Naive thymus-derived CD4-positive, alpha-beta T cell (primary cell): ENCODE measurements at places on chromosomes 5 and 9.

DNA sequence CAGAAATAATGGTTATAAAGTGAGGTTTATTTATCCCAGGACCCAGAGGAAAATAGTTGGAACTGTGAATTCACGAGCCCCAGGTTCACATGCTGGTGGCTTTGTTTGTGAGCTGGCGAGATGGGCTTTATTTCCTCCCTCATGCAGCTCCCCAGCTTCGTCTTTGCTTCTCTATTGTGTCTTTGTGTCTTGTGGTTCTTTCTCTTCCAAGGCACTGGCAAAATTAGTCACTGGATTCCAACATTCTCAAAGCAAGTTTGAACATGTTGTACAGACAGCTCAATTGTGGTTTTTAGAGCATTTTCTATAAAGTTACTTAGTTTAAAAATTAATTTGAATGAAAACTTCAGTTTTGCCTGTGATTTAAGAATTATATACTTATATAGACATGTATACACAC, 7.2 kb downstream of the NDUFS6 start:
- H3K4me3 ChIP-seq = no peak overlapping the region
- no peaks in the 10 kb centered on the region for H3K27me3 ChIP-seq
- H3K27ac ChIP-seq = no peak overlapping the region
- no peaks in the 10 kb centered on the region for H3K4me1 ChIP-seq

DNA sequence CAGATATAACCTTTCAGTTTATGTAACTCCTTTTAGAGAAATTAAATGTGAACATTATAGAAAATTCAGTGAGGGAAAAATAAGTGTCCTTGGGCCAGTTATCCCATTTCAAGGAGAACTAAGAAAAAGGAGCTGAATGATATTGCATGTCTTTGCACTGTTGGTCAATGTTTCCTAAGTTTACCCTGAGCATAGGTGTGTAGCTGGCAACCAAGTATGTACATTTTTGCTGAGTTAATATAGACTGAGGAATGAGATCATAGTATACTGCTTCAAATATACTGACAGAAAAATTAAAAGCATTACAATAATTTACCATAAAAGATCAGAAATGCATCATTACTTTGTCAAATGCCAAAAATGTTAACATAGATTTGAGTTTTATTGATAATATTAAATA, 2128.7 kb upstream of the C9orf72 start:
- H3K27me3 ChIP-seq = no peaks in the 10 kb centered on the region
- no peaks in the 10 kb centered on the region for H3K4me1 ChIP-seq
- H3K4me3 ChIP-seq = no peak overlapping the region
- no peak for DNase-seq
- no peak overlapping the region for H3K27ac ChIP-seq

DNA sequence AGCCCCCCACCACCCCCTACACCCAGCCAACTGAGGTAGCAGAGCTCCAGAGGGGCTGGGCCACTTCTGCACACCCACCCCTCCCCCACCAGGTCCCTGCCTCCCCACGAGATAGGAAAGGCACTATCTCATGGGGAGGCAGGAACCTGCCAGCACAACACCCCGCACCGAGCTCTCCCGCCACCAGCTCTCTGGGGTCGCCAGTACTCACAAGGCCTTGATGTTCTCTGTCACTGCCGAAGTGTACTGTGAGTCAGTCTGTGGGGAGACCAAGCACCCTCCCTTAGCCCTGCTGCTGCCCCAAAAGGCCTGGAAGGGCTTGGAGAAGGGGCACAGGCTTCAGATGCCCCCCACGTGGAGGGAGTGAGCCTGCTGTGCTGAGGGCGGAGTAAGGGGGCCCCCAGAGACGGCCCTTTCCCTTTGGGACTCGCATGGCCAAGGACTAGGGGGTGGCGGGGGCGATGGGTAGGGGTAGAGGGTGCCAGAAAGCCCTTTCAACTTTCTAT, 5.9 kb downstream of the MGAT4B start:
- peaks cover 31% of the 10 kb centered on the region for H3K4me1 ChIP-seq
- no peak overlapping the region for H3K27ac ChIP-seq
- no peaks in the 10 kb centered on the region for H3K27me3 ChIP-seq
- H3K36me3 ChIP-seq = no peaks in the 10 kb centered on the region
- no peak overlapping the region for H3K4me3 ChIP-seq

DNA sequence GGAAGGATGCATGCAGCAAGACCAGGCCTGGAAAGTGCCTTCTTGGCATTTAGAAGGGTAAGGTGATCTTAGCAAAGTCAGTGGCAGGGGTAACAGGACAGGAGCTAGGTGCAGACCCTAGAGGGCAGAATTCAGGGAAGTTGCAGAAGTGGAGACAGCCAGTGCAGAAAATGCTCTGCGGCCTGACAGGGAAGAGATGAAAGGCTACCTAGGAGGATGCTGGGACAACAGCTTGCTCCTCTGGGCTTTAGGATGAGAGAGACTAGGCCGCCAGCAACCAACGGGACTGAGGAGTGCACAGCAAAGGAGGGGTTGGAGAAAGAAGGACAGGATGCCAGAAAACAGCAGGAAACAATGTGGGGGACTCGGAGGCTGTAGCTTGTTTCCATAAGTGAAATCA, 219.9 kb downstream of the FSTL4 start:
- no peaks in the 10 kb centered on the region for H3K4me1 ChIP-seq
- no peaks in the 10 kb centered on the region for H3K36me3 ChIP-seq
- no peak for DNase-seq
- H3K27ac ChIP-seq = no peak overlapping the region
- H3K27me3 ChIP-seq = no peaks in the 10 kb centered on the region

GRCh38 chr5:674630-675011, 18.5 kb downstream of the TPPP start:
- no peak for DNase-seq
- H3K36me3 ChIP-seq = no peaks in the 10 kb centered on the region
- H3K27ac ChIP-seq = no peak overlapping the region
- H3K4me3 ChIP-seq = no peak overlapping the region
- peaks cover 22% of the 10 kb centered on the region for H3K4me1 ChIP-seq

GRCh38 chr5:9888501-9888901, 258.4 kb upstream of the TAS2R1 start:
- H3K27ac ChIP-seq = no peak overlapping the region
- H3K4me1 ChIP-seq = no peaks in the 10 kb centered on the region
- DNase-seq = no peak
- no peaks in the 10 kb centered on the region for H3K36me3 ChIP-seq

DNA sequence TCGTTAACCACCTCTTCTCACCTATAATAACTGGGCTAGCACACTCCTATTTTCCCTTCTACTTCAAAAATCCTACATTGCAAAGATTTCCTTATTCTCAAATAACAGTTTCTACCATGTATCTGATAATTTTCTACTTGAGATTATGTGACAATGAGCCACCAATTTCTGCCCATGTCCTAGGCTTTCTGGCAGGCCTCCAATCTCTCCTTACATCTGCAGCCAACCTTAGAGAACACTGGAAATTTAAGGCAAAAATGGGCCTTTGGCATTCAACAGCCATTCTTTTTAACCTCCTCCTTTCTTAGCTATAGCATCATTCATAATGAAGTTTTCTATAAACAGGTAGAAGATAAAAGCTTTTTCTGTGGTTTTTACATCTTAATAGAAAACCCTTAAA, 225.1 kb downstream of the ARRDC3 start:
- no peak for DNase-seq
- H3K27me3 ChIP-seq = no peaks in the 10 kb centered on the region
- no peak overlapping the region for H3K27ac ChIP-seq
- H3K36me3 ChIP-seq = no peaks in the 10 kb centered on the region

GRCh38 chr5:173577817-173578216, 38.6 kb downstream of the BOD1 start:
- H3K4me1 ChIP-seq = no peaks in the 10 kb centered on the region
- no peak overlapping the region for H3K27ac ChIP-seq
- peaks cover 2% of the 10 kb centered on the region for H3K27me3 ChIP-seq
- DNase-seq = no peak
- H3K4me3 ChIP-seq = no peak overlapping the region

GRCh38 chr9:70222354-70222753, 36.4 kb upstream of the SMC5 start:
- H3K36me3 ChIP-seq = no peaks in the 10 kb centered on the region
- H3K4me1 ChIP-seq = no peaks in the 10 kb centered on the region
- no peak for DNase-seq
- no peak overlapping the region for H3K4me3 ChIP-seq
- H3K27me3 ChIP-seq = no peaks in the 10 kb centered on the region

GRCh38 chr9:137067860-137068538, 2.4 kb downstream of the SAPCD2 start:
- peaks cover 11% of the 10 kb centered on the region for H3K4me1 ChIP-seq
- no peaks in the 10 kb centered on the region for H3K27me3 ChIP-seq
- DNase-seq = peak; percentile 85
- no peak overlapping the region for H3K4me3 ChIP-seq
- no peak overlapping the region for H3K27ac ChIP-seq
- H3K36me3 ChIP-seq = no peaks in the 10 kb centered on the region

DNA sequence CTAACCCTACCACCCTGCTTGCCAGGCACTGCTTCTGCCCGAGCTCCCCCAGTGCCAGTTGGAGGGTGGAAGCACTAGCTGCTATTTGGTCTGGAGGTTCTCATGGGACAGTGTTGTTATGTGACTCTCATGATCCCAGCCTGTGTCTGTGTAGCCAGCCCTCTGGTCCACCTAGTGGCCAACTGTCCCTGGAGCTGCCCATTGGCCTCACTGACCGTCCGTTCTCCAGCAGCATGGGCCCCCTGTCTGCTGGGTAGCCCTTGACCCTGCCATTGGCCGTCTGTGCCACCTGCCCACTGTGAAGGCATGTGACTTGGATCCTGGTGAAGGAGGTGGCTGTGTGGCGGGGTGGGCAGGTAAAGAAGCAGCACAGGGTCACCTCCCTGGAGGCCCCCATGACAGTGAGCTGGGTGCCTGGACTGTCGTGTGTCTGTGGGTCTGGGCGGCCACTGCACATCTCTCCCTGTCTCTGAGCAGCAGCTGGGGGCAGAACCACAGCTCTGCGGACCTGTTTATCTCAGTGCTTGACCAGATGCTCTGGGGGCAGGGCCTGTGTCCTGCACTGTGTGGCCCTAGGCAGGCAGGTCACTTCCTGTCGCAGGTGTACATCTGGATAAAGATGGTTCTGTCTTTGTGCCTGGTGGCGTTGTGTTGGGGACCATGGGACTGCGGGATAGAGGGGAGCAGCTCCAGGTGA, 11.4 kb downstream of the PHF2 start:
- no peaks in the 10 kb centered on the region for H3K36me3 ChIP-seq
- H3K27me3 ChIP-seq = no peaks in the 10 kb centered on the region
- no peak overlapping the region for H3K4me3 ChIP-seq
- peaks cover 6% of the 10 kb centered on the region for H3K4me1 ChIP-seq
- DNase-seq = no peak

GRCh38 chr9:8750639-8751051, 951.1 kb upstream of the DMAC1 start:
- no peak overlapping the region for H3K4me3 ChIP-seq
- no peaks in the 10 kb centered on the region for H3K27me3 ChIP-seq

DNA sequence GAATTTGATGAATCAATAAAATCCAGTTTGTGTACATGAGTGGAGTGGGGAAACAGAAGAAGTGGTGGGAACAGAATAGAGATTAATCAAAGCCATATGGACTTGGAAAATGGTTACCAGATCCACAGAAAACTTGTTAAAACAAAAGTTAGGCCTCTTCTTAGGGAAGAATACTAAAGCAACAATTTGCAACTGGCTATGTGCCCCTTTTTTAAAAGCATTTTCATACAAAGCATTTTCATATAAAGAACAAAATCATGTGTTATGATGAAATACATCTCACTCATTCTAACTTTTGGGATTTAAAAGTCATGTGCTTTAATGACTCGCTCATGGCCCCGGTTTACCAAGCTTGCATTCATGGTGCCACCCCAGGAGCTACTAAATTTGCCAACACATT, 276.9 kb downstream of the EFNA5 start:
- peaks cover 10% of the 10 kb centered on the region for H3K4me1 ChIP-seq
- no peak overlapping the region for H3K4me3 ChIP-seq
- H3K27me3 ChIP-seq = no peaks in the 10 kb centered on the region
- no peaks in the 10 kb centered on the region for H3K36me3 ChIP-seq
- H3K27ac ChIP-seq = no peak overlapping the region

DNA sequence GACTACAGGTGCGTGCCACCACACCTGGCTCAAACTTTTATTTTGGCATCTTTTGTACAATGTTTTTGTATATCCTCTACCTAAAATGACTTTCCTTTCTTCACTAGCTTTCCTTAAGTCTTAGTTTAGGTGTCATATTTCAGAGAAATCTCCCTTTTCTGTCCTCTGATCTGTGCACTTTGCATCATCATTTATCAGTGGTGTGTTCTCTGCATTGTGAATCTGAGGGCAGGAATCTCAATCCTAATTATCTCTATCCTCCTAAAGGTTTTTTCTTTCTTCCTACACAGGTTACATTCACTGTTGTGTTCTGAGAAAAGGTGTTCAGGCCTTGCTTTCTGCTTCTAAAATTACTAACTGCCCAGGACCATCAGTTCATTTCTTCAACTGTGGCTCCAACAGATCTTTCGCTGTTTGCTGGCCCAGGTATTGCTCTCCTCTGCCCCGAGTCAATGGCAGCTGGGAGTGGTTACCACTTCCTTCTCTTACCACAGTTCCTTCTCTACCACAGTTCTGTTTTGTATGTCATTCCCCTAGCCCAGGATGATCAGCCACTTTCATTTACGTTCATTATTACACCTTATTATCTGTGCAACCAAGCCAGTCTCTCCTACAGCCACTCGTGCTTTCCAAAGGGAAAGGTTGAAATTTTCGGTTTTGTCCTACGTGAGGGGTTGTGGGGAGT, 14.0 kb downstream of the TGFBR1 start:
- no peaks in the 10 kb centered on the region for H3K27me3 ChIP-seq
- peak; percentile 74 for DNase-seq
- no peaks in the 10 kb centered on the region for H3K36me3 ChIP-seq
- peaks cover 76% of the 10 kb centered on the region for H3K4me1 ChIP-seq
- peak overlapping the region; percentile 39 for H3K4me3 ChIP-seq
- peak overlapping the region; percentile 62 for H3K27ac ChIP-seq
